ENCODE measurements at places on chromosomes 3 and 15.
A peak's percentile ranks its signal among the peaks of the same experiment; 100 is the strongest.

DNA sequence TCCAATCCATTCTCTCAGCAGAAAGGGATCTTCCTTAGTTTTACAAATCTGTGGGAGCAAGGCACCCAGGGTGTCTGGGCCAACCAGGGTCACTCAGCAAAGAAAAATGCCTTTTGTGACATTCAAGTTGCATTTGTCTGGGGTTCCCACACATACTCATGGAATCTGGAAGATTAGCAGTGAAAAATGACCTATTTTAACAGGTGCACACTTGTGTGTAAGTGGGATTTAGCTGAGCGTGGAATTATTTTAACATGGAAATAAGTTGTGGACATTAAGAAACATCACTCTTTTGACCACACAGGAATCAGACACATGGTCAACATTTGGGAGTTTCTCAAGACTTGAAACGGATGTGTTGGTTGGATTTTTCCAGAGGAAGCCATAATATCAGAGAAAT lies 234.9 kb downstream of the OPA1 start:
- no peak for DNase-seq

DNA sequence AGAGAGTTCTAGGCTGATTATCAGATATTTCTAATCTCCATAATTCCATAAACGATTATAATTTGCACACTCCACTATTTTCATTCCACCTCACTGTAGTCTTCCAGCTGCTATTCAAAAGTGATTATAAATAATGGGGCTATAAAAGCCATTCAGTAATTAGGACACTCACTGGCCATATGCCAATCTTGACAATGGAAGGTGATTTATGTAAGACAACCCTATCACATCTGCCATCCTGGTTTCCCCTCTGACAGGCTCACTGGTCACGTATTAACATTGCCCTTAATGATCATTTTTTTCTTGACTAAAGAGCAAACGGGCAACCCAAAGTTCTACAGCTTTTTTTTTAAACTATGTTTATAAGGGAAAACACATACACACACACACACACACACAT lies 402.4 kb downstream of the MAGI1 start:
- no peak for DNase-seq

GRCh38 chr3:45642731-45643152 lies 46.5 kb upstream of the SACM1L start:
- DNase-seq, result no peak

- DNase-seq, result peak; percentile 51
Measured at GRCh38 chr15:71802770-71803169, 7.6 kb upstream of the NR2E3 start.

DNA sequence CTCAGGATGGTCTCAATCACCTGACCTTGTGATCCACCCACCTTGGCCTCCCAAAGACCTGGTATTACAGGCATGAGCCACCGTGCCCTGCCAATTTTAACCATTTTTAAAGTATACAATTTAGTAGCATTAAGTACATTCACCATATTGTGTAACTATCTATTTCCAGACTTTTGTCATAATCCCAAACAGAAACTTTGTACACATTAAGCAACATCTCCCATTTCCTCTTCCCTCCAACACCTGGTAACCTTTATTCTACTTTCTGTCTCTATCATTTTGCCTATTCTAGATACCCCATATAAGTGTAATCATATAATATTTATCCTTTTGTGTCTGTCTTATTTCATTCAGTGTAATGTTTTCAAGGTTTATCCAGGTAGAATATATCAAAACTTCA lies 8.9 kb upstream of the MYLK start:
- DNase-seq, result no peak

- DNase-seq, result no peak
Measured at GRCh38 chr3:25888892-25889524, 99.1 kb downstream of the OXSM start.

DNA sequence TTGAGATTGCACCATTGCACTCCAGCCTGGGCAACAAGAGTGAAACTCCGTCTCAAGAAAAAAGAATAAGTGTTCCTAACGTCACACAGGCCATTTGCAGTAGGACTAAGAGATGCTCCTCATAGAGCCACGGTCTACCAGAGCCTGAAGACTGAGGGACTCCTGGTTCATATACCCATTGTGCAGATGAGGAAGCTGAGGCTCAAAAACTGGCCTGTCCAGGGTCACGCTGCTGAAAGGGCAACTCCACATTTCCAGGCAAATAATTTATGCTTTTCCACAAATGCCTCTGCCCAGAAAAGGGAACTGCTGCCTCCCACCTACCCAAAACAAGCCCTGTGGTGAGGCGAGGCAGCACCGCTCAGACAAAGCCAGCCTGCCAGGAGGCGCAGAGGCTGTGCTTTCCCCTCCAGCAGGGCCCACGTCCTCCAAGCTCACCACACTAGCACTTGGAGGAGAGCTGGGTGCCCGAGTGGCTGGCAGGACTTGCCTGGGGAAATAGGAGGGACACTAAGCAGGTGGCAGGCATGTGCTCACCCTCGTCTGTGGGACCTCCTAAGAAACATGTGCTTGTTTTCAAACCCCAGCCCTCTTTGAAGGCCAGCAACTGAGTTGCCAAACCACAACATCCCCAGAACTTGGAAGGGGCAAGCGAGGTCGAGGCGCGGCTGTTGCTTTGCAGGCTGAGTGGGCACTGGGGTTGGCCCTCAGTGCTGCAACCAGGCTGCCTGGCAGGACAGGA lies 195.6 kb downstream of the XXYLT1 start:
- DNase-seq, result no peak

DNA sequence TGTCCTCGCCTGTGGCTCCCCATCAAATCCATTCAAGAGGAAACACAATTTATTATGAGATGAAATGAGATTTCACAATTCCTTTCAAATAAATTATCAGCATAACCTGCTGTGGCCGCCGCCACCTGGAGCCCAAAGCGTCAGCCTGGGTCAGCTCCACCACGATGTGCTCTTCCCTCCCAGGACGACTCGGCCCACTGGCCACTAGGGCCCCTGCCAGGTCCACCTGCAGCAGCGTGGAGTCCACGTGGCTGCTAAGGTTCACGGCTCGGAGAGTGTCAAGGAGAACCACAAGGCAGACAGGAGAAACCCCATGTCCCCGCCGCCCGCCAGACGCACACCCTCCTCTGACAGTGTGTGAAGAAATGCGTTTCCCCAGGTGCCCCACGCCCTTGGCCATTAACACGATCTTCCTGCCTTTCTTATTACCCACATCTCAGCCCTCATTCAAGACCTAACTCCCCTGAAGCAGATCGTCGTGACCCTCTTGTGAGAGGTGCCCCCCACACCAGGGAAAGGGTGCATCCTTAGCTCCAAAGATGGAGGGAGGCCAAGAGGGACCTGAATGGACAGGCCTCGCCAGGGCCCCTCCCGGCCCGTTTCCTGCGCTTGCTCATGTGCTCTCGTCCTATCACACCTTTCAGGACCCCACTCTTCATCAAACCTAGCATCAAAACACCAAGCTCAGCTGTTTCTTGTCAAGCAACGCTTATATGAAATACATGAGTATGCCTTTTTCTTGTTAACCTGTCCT lies 80.6 kb downstream of the OCA2 start:
- no peak for DNase-seq

DNA sequence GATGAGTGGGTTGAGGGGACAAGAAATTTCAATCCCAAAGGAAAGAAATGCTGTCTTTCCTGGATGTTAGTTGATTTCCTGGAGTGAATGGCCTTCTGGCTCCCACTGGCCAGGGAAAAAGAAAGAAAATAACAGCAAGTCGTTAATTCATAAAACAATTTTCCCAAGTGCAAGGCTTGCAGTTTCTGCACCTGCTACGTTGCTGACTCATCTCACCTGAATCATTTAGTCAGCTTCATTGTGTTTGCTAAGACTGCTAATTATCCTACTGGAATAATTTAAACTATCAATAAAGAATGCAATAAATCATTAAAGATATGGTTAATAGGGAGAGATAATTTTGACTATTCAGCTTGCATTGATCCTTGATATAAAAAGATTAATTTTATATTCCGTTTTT lies 387.6 kb downstream of the ROBO2 start:
- DNase-seq, result no peak

- no peak for DNase-seq
Measured at GRCh38 chr3:48367201-48367600, 4.8 kb upstream of the FBXW12 start.

- DNase-seq, result no peak
Measured at GRCh38 chr3:175422744-175423143, 563.6 kb downstream of the NAALADL2 start.

DNA sequence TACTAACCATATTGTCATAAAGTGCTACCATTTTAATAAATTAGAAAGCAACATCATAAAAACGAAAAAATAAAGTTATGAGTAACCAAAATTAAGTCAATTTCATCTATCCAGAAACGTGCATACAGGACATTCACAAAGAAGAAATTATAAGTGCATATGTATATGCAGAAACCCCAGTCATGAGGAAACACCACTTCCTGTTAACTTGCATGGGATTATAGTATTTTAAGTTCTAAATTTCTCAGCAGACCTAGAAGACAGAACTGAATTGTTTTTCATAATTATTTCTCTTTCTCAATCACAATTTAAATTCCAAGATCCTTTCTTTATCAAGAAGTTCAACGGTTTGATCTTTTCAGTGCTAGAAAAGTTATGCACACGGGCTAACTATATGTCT lies 1.4 kb upstream of the KBTBD8 start:
- no peak for DNase-seq

GRCh38 chr3:308597-309321 lies 112.2 kb downstream of the CHL1 start:
- DNase-seq, result no peak

DNA sequence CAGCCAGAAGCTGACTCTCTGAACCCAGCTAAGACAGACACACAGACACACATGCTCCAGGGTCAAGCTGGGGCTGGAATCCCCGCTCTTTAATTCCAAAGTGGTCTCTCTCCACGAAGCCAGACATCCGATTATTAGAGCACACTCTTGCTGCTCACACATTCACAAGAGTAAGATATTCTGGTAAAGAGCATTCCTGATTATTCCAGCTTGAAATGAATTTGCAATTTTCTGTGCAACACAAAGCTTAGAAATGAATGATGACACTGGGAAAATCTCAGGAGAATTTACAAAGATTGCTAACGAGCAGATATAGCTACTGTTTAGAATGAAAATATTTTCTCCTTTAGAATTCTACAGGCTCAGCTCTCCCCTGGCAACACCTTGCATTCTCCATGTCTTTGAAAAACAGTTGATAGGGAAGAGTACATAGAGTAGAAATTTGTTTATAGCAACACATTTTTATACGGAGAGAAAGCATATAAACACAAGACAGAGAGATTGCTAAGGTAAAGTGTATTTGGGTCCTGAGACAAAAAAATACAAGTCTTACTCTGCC lies 80.6 kb upstream of the EIF1B start:
- no peak for DNase-seq

- DNase-seq, result no peak
Measured at GRCh38 chr3:169907944-169908343, 3.4 kb upstream of the SAMD7 start.

- no peak for DNase-seq
Measured at GRCh38 chr15:66960519-66960918, 104.9 kb upstream of the SMAD3 start.
